ENCODE measurements at places on chromosomes 4 and X.

DNA sequence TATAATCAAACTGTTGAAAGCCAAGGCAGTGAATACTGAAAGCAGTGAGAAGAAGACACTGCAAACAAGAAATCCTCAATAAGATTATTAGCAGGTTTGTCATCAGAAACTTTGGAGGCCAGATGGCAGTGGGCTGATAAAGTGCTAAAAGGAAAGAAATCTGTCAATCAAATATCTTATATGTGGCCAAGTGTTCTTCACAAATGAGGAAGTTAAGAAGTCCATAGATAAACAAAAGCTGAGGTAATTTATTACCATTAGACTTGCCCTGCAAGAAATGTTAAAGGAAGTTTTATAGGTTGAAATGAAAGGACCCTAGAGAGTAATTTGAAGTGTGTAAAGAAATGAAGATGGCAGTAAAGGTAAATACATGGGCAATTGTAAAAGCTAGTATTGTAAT is 586.6 kb downstream of the RAPGEF2 start:
- no peak for DNase-seq

DNA sequence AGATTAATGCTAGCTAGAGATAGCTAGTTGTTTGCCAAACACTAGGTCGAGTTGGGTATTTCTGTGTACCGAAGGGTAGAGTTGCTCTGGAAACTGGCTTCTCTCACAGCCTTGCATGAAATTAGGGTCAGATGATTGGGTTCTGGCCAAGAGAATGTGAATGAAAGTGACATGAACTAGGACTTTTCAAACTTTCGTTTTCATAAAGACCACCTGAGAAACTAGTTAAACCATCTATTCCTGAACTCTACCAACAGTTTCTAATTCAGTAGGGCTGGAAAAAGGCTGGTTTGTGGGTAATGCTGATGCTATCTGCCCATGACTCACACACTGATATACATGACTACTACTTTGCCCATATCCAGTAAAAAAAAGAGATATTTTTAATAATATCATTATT is 157.6 kb downstream of the GASK1B start:
- DNase-seq = no peak

- no peak for DNase-seq
Measured at GRCh38 chrX:1108501-1109445, 103.7 kb downstream of the CRLF2 start.

- no peak for DNase-seq
Measured at GRCh38 chrX:71493111-71493613, 39.7 kb upstream of the OGT start.

GRCh38 chr4:131013226-131013625 is 1917.3 kb downstream of the C4orf33 start:
- no peak for DNase-seq

DNA sequence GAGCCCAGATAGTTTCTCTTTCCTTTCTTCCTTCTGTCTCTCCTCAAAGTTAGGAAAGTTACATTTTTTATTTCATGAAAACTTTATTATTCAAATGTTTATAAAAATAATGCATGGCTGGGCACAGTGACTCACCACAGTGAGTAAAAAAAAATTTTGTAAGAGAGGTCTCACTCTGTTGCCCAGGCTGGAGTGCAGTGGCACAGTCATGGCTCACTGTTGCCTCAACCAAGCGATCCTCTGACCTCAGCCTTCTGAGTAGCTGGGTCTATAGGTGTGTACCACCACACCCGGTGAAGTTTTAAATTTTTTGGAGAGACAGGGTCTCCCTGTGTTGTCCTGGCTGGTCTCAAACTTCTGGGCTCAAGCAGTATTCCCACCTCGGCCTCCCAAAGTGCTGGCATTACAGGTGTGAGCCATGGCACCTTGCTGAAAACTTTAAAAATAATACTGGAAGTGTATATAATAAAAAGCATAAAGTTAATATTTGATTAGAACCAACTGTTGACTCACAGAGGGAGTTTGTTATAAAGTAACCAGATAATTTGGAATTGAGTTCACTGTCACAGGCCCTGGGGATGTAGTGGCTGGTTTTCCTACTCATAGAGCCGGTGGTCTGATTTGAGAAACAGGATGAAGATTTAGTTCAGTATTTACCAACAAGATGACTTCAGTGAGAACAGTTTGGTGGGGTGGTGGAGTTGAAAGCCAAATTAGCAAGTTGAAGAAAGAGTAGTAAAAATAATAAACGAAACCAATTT is 18.0 kb downstream of the CMC4 start:
- no peak for DNase-seq

DNA sequence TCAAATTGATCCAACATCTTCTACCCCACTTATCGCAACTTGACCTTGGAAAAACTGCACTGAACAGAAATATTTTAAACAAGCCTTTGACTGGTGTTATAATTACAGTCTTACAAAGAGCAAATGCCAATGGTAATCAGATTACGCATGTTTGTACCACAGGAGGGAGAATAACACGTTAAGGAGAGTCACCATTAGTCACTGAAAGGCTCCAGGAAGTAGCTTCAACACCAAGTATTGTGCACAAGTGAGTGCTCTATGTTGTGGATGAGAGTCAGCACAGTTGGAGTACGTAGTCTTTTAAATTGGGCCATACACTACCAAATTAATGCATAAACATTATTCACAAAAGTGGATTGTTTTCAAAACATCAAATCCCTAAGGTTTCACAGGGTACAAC is 1081.5 kb upstream of the TENM3 start:
- no peak for DNase-seq

- DNase-seq = no peak
Measured at GRCh38 chrX:136765821-136766356, 14.8 kb downstream of the ARHGEF6 start.

DNA sequence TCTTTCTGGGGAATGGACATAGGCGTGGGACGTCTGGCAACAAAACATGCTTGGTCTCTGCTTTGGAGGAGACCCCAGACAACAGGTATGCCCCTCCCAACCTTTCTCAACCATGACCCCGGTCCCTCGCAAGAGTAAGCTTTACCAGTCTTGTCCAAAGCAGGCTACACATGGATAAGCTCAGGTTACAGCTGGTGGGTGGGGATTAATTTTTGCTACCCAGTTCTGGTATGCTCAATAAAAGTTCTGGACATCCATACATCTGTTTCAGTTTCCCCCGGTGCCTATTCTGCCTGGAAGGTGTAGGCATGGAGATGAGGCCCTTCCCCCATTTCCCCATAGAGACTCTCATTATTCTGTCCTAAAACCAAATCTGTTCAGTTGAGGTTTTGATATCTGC is 54.5 kb upstream of the NOCT start:
- no peak for DNase-seq

DNA sequence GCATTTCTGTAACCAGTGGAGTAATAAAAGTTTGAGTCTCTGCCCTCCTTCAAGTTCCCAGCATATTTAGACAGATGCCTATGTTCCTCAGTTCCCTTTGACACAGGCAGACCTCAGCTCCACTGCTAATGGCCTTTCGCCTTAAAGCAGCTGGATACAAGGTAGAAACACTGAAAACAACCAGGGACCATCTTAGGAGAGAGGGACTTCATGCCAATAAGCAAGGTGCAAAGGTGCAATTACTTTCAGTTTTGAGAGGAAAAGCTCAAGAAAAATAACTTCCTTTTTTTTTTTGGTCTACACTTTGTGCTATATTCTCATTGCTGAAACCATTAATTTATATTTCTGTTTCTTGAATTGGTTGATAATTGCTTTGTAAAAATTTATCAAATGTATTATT is 781.9 kb upstream of the GALNTL6 start:
- no peak for DNase-seq

- no peak for DNase-seq
Measured at GRCh38 chr4:47538825-47539154, 53.7 kb downstream of the ATP10D start.

GRCh38 chrX:15946783-15947580 is 92.4 kb upstream of the AP1S2 start:
- no peak for DNase-seq

DNA sequence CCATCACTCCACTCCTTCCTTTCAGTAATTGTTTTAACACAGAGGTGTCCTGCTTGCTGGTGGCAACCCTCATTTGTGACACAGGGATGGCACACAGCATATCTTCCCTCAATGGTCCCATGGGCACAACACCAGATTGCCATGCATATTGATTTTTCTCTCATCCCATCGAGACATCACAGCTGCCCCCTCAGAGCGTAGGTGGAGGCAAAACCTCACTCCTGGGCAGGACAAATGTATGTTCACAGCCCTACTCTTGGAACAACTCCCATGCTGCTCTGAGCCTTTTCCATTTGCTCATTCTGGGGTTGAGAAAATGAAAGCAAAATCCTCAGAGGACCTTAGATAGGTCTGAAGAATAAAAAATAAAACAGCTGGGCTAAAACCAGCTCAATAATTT is 172.2 kb downstream of the GABRB1 start:
- DNase-seq = no peak

DNA sequence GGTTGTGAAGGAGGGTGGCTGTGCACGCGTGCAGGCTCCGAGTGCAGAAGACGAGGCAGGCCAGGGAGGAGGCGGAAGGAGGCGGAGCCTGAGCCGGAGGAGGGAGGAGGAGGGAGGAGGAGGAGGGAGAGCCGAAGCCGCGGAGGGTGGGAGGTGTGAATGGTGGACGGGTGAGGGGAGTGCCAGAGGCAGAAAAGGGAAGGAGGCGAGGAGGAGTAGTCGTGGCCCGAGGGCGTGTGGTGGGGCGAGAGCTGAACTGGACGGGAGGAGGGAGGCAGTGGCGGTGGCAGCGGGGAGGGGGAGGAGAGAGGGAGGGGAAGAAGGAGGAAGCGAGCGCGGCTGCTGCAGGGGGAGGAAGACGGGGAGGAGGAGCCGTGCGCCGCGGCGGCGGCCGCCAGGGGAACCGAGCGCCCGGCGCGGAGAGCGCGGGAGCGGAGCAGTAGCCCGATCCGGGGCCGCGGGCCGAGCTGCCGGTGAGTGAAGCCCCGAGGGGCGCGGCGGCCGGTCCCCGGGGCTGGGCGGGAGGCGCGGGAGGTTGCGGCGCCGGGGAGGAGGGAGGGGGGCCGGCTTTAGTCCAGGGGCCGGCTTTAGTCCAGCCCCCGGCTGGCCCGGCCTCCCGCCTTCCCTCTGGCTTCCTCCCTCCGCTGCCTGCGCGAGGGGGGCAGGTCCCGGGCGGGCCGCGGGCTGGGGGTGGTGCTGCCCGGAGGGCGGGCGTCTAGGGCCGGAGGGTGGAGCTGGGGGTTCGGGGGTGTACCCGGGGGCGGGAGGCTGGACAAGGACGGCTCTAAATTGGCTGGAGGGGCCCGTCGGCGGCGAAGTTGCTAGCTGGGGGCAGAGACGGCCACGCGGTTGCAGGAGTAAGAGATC is at the start of gene TMEM164:
Gene TMEM164, plus strand, starts transcription at position 815 of the 867 bp plus-strand sequence. CDS start 661 bp downstream, outside the sequence.
- DNase-seq = peak; percentile 83

DNA sequence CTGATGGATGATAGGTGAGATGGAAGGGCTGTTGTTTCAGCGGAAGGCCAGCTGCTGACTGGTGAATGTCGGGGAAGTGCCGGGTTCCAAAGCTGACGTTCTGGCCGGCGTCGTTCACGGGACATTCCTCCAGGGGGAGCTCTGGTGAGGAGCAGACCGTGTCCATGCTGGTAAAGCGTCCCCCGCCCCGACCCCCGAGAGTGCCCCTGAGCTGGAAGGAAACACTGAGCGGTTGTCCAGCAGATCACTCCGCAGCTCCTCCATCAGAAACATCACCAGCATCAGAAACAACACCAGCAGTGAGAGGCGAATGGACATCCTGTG is 18.6 kb upstream of the ADRA2C start:
- DNase-seq = no peak

- no peak for DNase-seq
Measured at GRCh38 chrX:13168269-13168668, 123.8 kb upstream of the FAM9C start.

GRCh38 chr4:37475776-37476175 is 210.4 kb downstream of the RELL1 start:
- DNase-seq = no peak

GRCh38 chr4:157582141-157582540 is 361.6 kb downstream of the GRIA2 start:
- no peak for DNase-seq

DNA sequence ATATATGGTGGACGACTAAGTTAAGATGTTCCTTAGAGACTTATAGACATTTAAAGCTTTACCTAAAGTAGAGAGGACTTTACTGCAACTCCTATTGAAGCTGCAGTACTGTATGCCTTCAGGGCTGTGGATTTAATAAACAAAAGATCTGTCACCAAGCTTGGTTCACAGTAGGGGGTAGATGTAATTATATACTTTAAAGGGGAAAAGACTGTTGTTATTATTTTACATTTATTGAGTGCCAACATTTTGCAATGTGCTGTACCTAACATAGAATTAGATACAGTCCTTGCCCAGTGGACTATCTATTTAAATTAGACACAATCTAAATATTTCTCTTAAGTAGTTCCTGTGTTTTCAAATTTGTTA is 67.2 kb downstream of the SLIT2 start:
- no peak for DNase-seq

- no peak for DNase-seq
Measured at GRCh38 chr4:36187723-36188333, 56.5 kb downstream of the ARAP2 start.

- DNase-seq = no peak
Measured at GRCh38 chrX:118506805-118507480, 11.3 kb downstream of the DOCK11 start.

GRCh38 chrX:50812995-50813842 is 775 bp downstream of the SHROOM4 start:
- no peak for DNase-seq

DNA sequence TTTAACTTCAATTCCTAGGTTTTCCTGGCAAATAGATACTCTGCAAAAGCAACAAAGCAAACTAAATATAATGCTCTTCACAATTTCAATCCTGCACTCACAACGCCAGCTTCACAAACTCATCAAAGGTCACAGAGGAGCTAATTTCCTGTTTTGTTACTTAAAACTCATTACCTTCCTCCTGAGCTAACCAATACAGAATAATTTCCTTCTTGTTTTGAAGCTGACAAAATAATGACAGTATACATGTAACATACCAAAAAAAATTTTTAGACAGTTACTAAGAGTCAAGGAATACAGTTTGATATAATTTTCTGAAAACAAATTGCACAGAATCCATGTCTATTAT is 17.9 kb downstream of the CNOT6L start:
- DNase-seq = no peak

- no peak for DNase-seq
Measured at GRCh38 chr4:9931146-9931545, 90.2 kb downstream of the SLC2A9 start.

DNA sequence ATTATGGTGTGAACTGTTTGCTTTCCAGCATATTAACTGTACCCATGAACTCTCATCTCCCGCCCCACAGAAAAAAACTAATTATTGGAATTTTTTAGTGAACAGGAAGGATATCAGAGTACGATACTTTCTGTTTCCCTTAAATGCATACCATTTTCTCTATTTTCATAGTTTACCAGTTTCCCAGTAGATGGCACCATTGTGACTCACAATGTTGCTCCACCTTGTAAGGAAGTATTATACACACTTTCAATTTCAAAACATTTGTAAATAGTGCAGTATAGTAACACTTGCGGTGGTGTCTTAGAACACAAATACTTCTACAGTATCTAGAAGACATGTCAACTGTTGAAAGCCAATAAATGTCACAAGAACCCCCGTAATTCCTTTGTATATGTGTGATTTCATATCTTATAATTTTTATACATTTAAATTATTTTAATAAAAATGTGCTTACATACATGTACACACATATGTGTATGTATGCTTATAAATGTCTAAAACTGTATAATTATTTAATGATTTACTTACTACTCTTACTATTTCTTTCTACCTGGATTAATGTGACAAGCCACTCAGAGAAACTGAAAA is 167.3 kb downstream of the SLIT2 start:
- peak; percentile 5 for DNase-seq
